ENCODE measurements at places on chromosomes 11 and 22.

DNA sequence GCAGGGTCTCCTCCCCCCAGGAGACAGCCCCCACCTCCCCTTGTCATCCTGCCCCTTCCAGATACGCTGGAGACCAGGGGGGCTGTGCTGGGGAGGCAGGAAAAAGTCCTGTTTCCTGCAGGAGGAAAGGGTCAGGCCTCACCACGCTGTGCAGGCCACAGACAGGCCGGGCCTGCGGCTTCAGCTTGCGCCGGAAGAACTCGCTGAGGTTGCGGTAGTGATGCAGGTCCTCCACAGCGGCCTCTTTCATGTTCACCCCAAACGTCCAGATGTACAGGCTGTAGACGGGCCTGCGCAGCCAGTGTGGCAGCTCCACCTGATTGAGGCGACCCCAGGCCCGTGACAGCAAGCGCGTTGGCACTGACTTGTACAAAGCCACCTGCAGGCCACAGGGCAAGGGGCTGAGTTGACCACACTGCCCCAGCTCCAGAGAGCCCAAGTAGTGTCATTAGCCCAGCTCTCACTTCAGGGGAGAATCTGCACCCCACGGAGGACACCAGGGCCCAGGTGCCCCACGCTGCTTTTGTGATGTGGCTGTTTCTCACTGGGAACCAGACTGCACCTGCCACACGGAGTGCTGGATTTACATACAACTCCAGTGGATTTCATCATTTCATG is 40.4 kb downstream of the PISD start:
- no peak for DNase-seq

DNA sequence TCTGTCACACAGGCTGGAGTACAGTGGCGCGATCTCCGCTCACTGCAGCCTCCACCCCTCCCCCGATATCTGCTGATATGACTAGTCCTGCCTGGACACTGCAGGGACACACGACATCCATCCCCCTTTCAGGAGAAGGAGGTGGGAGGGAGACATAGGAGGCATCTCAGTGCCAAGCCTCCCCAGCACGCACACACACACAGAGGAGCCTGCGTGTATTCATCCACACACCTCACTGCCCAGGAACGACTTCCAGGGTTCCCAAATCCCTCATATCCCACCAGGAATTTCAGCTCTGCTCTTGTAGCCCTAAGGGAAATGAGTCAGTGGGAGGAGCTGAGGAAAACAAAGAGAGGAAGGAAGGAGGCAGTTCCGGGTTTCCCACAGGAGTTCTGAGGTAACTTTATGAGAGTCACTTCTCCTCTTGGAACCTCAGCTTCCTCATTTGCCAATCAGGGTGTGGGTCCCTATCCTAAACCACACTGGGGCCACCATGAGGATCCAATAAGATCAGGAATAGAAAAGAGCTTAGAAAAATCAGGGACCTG is 37.2 kb upstream of the ACER3 start:
- DNase-seq = no peak

DNA sequence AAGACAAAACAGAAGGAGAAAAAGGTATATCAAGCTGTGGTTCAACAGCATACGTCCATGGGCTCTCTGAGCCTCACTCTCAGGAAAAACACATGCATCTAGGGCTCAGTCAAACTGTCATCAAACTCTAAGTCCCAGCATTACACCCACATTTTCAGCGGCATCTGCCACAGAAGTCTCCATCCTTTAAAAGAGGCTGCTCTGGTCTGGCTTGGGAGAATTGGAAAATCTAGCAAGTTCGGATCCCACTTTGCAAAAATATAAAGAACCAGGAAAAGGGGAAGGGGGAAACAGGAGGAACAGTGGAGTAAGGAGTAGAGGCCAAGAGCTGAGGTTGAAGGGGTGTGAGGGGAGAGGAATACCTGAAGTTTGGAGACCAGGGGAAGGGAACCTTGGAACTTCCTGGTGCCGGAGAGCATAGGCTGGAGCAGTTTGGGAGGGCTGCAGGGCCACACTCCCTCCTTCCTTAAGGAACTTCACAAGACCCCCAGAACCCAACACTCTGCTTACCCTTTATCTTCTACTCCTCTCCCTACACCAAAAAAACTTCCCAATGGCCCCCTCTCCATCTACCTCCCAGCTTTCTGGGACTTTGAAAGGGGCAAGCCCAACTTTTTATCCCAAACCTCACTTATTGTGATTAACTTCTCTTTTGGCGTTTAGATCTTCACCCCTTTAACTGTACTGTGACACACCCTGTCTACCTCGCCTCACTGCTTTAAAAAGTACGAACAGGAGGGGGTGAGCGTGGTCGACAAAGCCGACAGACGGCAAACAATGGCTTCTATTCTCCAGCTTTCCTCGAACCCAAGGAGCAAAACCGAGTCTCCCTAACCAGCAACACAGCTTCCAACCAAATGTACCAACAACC is 4.0 kb downstream of the PAX6 start:
- no peak for DNase-seq

GRCh38 chr11:17395554-17395961 is 7.1 kb upstream of the KCNJ11 start:
- no peak for DNase-seq

DNA sequence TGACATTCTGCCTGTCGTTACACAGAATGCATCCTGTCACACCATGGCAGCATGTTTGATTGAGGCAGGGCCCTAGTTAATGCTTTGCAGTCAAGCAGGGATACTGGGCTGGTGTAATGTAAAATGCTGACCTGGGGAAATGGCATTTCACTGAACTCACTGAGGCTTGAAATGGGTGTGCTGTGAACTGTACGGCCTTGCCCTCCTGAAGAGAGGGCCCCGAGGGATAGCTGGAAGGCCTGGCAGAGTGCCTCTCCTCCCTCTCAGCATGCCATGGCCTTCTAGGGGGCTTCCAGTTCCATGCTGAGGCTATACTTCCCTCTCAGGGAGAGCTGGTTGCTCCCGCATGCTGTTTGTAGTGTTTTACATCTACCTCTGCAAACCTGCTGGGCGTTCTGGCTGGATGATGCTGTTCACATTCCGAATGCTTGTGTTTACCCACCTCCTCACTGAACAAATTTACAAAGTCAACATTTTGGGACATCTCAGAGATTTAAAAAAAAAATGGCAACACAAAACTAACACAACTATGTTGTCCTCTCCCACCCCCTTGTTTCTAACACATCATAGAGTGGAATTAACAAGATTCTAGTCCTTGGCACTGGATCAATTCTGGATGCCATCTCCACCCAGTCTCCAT is 416.7 kb upstream of the CADM1 start:
- no peak for DNase-seq

GRCh38 chr11:71251151-71251721 is 1.1 kb downstream of the SHANK2 start:
- DNase-seq = no peak

DNA sequence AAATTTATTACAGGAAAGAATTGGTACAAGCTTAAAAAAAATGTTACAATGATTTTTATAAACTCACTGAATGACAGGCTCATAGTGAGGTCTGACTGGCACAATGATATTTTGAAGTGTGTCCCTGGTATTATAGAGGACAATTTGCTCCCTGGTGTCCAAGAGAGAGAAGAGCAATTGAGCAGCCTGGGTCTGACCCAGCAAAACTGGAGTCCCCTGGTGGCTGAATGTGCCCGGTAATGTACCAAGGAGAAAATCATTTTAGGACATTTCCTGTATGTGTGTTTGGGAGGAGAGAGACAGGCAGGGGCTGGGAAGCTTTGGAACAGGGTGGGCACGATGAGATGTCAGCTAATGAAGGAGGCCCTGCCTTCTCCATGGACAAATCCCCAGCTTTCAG is 125.3 kb downstream of the APOL5 start:
- no peak for DNase-seq

DNA sequence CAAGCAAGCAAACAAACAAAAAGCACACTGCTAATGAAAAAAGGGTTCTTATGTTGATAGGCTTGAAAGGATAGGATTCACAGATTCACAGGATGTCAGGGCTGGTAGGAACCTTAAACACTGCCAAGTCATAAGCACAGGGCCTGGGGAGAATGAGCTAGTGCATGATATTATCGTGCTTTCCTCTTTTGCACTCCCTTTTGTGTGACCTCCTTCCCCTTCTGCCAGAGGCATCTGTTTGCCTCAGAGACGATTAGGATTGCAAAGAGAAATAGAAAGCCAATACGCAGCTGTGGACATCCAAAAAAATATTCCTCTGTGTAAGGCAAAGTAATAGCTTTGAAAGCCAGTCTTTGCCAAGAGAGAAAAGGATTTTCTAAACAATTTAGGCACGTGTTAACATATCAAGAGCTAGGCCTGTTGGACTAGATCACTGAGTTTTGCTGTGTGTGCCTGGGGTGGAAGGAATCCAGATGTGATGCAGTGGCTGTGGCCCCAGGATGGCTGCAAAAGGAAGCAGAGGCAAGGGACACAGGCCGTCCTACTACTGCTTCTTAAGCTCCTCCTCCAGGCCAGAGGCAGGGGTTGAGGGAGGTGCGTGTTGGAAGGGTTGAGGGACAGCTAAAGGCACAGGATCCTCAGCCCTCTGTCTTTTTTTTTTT is 30.6 kb downstream of the MCHR1 start:
- no peak for DNase-seq

DNA sequence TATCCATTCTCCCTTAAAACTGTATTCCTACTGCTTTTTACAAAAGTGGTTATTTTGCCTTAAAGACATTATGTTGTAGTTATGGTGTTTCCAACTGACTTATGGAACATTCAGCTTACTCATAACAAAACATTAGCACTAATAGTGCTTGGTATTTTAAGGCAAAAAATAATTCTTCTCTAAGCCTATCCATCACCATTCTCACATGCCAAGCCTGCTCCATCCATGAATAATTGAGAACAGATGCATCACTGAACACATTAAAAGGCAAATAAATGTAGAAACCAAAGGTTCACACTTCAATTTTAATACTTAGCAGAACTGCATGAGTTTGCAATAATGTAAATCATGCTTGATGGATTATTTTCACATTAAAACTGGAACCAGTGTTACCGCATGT is 42.3 kb upstream of the DDI1 start:
- no peak for DNase-seq

DNA sequence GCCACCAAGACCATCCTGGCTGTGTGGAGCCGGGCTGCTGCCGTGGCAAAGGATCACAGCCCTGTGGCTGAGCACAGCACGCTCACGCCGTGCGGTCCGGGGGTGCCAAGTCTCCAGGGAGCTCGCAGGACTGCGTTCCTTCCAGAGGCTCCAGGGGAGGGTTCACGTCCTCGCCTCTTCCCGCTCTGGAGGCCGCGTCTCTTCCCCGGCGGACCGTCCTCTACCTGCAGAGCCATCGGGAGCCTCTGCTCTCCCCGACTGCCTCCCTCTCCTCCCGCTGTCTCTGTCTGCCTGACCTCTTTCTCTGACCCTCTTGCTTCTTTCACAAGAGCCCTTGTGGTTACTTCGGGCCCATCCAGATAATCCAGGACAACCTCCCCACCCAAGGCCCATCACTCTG is 11.4 kb upstream of the MUC5AC start:
- DNase-seq = no peak

GRCh38 chr22:27424319-27424718 is 377.2 kb downstream of the MN1 start:
- DNase-seq = no peak

DNA sequence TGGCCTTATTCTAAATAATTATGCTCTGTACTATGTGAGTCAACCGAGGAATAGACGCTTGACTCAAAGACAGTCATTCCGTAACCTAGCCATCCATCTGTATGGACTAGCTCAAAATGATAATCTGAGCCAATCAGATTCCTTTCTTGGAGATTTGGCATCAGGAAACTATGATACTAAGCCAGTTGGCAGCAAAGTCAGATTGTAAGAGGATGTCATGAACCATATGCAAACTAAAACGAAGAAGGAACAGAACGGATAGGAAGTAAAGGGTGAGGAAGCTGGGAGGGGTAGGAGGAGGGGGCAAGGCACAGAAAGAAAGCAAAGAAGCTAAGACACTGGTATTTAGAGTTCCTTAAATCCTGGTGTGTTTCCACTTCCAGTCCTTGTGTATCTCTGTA is 10.7 kb upstream of the SESN3 start:
- DNase-seq = no peak

- DNase-seq = no peak
Measured at GRCh38 chr11:77287615-77288273, 13.7 kb downstream of the GDPD4 start.

- DNase-seq = no peak
Measured at GRCh38 chr11:112694813-112695212, 266.4 kb upstream of the NCAM1 start.

DNA sequence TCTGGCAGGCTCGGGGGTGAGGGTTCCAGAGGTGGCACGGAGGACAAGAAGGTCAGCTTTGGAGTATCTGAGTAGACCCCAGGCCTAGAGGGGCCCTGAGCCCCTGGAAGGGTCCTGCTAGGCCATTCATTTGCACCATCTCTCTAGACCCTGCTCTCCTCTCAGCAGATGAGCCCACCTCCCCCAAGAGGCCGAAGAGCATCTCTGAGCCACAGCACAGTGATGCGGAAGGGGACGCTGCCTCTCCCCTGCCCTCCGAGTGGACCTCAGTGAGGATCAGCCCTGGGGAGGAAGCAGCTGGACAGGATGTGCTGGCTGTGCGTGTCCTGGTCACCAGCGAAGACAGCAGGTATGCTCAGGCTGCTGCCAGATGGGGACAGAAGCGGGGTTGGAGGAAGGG is 101.6 kb upstream of the PARVA start:
- DNase-seq = no peak

GRCh38 chr11:128448981-128449713 is 138.2 kb downstream of the ETS1 start:
- no peak for DNase-seq

DNA sequence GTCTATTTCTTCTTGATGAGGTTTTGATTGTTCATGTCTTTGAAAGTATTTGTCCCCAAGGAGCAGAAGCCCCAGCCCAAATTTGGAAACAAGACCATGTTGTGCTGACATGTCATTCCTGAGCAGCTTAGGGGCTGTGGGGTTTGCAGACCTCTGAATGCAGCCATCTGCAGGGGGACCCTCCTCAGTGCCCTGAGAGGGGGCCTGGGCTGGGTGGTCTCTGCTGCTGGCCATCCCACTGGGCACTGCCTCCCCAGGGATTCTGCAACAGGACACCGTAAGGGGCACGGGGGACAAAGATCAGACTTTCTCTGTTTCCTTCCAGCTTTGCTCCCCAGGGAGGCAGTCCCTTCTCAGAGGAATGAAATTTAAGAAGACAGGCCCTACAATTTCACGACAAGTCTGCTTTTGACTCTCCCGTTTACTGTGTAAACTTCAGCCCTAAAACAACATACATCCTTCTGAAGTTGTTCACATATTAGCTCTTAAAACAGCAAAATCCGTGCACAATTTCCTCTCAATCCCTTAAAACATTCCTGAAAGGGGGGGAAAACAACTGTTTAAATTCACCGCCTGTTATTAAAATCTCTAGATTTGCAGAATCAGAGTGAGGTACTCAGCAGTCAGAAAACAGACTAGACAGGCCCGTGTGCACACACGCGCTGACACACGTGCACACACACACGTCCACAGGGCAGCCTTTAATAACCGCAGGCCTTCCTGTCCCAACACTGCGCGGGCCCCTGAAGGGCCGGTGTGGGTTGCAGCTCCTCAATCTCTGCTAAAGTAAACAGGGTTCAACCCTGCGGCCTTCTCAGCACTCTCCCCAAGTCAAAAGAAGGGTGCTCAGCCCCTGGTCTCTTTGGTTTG is 109.8 kb downstream of the KCNQ1 start:
- DNase-seq = no peak
